Melanocyte of skin (primary cell): ENCODE measurements at places on chromosomes 1 and 21. TPM values are rescaled to one million over a fixed set of nuclear protein-coding genes. Genes with fewer than 3 reads are reported as not detected.

The BSND gene
- not detected in 2 replicates for total RNA-seq

The SH2D1B gene
- under 0.01 TPM in 1 of 2 replicates, not detected in the other for total RNA-seq

The UMODL1 gene
- total RNA-seq: not detected in 2 replicates

The EFNA3 gene
- total RNA-seq: 0.36 and 0.69 TPM in 2 replicates

The MSTO1 gene
- 17.6 and 33.1 TPM in 2 replicates for total RNA-seq

The CATSPERE gene
- 4.5 and 4.7 TPM in 2 replicates for total RNA-seq

The PLK3 gene
- total RNA-seq: 23.0 and 23.8 TPM in 2 replicates

The DIRAS3 gene
- total RNA-seq: 1.0 and 1.5 TPM in 2 replicates

The PCBP3 gene
- total RNA-seq: 0.34 and 1.5 TPM in 2 replicates

The SELE gene
- not detected in 2 replicates for total RNA-seq
